ENCODE measurements at places on chromosomes 7 and 10.
A peak's percentile ranks its signal among the peaks of the same experiment; 100 is the strongest.

GRCh38 chr7:153628825-153629224 lies 423.4 kb upstream of the DPP6 start:
- DNase-seq = no peak

DNA sequence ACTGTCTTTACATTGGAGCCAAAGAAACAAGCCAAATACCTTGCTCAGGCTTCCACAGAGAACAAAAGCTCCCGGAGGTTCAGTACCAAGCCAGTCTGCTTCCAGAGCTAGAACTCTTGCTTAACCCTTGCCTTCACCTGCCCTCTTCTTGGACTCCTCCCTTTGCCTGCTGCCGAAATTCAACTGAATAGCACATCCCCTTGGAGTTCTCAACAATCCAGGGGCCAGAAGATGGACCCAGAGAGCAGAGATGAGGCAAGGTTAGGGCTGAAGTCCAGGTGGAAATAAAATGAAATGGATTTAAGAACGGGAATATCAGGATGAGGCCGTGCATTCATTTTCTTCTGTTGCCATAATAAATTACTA lies 876 bp upstream of the PIK3AP1 start:
- no peak for DNase-seq

DNA sequence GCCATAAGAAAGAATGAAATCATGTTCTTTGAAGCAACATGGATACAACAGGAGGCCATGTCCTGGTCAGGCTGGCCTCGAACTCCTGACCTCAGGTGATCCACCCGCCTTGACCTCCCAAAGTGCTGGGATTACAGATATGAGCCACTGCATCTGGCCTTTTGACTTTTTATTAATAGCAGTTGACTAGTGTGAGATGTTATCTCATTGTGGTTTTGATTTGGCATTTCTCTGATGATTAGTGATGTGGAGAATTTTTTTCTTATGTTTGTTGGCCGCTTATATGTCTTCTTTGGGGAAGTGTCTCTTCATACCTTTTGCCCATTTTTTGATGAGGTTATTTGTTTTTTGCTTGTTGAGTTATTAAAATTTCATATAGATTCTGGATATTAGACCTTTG lies 400.9 kb downstream of the SUGCT start:
- DNase-seq = no peak

DNA sequence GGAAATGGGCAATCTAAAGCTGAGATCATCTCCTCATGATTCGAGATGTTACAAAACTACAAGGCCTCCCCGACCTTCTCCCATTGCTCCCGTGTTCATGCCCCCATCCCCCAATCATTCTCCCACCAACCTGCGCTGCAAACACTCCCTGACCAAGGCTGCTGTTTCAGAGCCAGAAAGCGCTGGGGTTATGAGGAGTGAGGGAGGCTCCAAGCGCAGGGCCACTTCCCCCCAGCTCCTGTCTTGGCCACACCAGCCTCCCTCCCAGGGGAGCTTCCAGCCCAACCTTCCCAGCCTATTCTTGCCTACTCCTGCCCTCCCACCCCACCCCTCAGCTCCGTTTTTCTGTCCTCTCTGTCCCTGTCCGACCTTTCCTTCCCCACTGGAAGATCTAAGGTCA lies 14.7 kb upstream of the NODAL start:
- DNase-seq = no peak

DNA sequence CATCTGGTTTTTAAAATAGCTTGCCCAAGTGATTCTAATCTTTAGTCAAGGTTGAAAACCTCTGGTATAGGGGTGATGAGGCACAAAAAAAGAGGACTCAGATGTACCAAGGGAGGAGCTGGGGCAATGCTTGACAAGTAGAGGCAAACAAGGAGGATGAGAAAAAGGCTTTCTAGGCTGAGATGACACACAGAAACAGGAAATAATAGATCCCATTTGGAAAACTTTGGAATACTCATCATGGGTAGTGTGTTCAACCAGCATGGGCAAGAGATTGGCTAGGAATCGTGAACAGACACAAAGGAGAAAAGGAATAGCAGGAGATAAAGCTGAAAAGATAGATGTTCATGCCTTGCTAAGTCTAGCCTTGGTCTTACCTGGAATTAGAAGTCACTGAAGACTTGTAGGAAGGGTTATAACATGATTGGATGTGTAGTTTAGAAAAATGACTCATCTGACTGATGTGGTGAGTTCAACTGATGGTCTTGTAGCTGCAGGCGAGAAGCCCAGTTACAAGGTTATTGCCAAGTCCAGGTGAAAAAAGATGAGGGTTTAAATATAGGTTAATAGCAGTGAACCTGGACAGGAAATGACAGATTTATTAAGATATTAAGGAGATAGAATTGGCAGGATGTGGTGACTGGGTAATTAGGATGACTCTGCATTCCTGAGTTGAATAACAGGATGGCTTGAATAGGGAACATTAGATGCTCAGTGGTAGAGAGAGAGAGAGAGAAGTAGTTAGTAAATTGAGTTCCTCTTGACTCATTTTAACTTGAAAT lies 214.0 kb upstream of the LRGUK start:
- no peak for DNase-seq

GRCh38 chr10:3096149-3096548 lies 28.8 kb downstream of the PFKP start:
- no peak for DNase-seq

- DNase-seq = no peak
Observed at GRCh38 chr7:738723-739454, 11.8 kb upstream of the PRKAR1B start.

GRCh38 chr7:15684111-15684800 lies 2.2 kb downstream of the MEOX2 start:
- DNase-seq = no peak

DNA sequence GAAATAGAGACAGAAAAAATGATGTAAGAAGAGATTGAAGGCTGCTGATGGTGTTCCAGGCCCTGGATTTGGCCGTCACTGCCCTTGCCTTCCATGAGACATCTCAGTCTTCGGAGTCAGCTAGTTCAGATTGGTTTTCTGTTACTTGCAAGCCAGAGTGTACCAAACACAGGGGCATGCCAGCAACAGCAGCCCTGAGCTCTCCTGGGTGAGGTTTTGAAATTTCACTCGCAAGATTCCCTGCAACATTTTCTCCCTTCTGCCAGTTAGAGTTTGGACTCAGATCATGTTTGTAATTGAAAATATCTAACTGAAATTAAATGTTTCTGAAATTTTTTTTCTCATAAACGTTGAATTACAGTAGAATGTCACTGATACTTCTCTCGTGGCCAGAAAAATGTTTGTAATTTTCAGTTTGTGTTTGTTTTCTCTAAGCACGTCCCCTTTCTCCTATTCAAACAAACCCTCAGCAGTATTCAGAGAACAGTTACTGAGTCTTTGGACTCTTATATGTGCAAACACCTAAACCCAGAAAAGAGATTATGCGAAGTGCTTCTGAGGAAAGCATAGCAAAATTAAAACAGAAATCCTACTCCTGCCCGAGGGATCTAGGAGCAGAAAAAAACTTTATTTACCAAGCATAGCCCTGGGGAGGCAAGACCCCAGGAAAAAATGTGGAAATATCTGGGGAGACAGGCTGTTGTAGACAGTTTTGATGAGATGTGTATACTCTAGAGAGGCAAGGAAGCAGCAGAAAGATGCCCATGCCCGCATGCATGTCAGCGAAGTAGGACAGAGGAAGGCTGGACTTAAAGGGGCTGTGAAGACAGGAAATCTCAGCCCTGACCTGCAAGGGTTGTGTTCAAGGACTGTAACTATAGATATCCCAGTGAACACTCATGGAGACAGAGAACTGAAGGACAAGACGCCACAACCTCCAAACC lies 43.0 kb upstream of the NAMPT start:
- no peak for DNase-seq

DNA sequence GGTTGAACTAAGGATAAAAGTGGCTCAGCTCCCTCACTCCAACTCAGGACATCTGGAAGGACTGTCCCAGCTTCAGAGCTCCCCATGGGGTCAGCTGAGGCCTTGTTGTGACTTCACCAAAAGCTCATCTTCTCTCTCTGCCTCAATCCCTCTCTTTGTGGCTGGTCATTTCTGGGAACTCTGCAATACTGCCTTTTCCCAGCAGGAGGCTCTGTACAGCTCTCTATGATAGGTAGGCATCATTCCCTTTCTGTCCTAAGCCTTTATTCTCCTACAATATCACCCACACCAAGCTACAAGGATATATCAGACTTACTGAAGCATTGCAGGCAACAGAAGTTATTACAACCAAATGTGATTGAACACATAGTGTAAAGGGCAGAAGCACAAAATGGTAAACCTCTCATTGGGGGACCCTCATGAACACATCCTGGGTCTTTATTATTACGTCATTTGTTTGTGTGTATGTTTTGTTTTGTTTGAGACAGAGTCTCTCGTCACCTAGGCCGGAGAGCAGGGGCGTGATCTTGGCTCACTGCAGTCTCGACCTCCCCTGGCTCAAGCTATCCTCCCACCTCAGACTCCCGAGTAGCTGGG lies 36.7 kb upstream of the PRPS1L1 start:
- no peak for DNase-seq

GRCh38 chr7:497946-498655 lies 21.5 kb downstream of the PDGFA start:
- DNase-seq = no peak

GRCh38 chr10:15144788-15145187 lies 23.7 kb downstream of the NMT2 start:
- no peak for DNase-seq

DNA sequence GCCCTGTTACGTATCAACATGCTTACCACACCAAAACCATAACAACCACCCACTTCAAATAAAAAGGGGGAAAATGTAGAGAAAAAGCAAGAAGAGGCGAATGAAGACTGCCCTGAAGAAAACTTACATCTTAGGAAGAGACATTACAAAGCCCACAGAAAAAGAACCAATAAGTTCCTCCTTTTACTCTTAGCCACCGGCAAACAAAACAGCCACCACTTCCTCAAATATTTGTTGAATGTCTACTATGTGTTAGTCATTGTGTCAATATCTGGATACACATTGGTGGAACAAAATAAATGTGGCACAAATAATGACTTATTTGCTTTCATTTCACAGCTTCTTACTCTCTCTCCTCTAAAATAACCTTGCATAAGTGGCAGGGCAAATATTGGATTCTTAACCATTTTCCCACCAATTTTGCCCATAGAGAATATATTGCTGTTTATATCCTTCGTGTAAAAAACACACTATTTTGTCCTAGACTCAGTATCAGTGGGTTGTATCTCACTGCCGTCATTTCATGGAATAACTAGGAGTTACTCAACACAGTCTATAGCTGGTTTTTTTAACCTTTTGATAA lies 106.8 kb downstream of the ANK3 start:
- DNase-seq = no peak

- DNase-seq = no peak
Observed at GRCh38 chr7:2237109-2237602, 4.4 kb upstream of the MAD1L1 start.

GRCh38 chr7:157250605-157251228 lies 86.1 kb upstream of the DNAJB6 start:
- no peak for DNase-seq

- DNase-seq = no peak
Observed at GRCh38 chr10:113950268-113950667, 93.4 kb upstream of the ADRB1 start.

GRCh38 chr10:101261702-101262101 lies 32.4 kb upstream of the LBX1 start:
- no peak for DNase-seq

GRCh38 chr7:33632840-33633525 lies 272.4 kb upstream of the BMPER start:
- DNase-seq = no peak

DNA sequence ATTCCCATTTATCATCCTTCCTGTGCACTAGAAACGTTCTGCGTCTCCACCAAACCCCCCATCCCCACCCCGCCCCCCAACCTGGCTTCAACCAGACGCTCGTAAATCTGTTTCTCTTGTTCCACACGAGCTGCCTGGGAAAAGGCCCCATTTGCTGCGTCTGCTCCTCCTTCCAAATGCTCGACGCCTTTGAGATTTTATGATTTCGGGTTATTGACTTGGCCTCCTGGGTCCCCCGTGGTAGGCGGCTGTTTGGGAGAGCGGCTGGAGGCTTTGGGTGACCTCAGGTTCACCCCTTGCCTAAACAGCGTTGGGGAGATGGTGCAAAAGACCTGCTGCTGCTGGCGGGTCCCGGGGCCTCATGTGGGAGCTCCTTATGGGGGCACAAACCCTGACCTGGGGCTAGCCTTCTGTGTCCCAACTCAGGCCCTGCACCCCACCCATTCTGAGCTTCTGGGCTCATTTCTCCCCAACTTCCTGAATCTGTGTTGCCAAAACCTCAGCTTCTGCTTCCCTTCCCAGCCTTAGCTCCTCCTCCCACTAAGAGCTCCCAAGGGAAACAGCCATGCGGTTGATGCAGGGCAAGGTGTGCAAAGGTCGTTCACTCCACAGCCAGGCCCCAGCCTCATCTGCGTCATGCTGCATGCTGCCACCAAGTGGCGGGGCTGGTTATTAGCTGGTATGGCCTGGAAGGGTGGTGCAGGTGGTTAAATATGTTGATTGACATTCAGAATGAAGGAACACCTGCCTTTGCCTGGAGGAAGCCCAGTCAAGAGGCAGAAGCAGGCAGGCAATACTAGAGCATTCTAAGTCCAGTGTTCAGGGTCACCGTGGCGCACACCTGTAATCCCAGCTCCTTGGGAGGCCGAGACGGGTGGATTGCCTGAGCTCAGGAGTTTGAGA lies 49.1 kb upstream of the ELN start:
- DNase-seq = peak; percentile 57

DNA sequence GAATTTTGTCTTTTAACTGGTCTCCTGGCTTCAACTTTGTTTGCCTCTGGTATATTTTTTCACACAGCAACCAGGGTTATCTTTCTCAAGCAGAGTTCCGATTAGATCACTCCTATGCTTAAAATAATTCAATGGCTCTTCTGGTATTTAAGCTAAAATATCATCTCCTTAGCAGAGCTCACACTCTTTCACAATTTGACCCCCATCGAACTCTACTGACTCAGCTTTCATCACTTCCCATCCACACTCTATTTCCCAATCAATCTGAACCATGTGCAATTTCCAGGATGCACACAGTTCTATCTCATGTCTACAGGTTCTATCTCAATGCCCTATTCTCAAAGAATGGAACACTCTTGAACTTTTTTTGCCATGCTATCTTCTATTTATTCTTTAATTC lies 809.5 kb downstream of the GRID1 start:
- DNase-seq = no peak

All from femur (tissue), 1 donor.